ENCODE measurements at places on chromosomes 2 and 18.
A peak's percentile ranks its signal among the peaks of the same experiment; 100 is the strongest.

DNA sequence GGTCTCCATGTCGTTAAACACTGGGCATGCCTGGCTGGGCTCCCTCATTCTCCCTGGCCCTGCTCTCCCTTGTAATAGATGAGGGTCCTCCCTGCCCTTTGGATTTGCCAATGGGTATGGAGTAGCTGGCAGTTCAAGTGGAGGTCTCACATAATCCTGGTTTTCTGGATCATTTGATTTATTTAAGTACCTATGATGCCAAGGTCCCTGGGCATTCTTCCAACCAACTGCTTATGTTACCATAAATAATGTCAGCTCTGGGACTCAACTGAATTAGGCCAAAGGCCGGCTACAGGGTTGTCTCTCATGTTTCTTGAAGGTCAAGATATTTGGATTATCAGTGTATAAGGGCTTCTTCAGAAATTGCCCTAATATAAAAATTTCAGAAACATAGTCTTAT is 104.9 kb upstream of the LYPD6 start:
- DNase-seq: no peak

DNA sequence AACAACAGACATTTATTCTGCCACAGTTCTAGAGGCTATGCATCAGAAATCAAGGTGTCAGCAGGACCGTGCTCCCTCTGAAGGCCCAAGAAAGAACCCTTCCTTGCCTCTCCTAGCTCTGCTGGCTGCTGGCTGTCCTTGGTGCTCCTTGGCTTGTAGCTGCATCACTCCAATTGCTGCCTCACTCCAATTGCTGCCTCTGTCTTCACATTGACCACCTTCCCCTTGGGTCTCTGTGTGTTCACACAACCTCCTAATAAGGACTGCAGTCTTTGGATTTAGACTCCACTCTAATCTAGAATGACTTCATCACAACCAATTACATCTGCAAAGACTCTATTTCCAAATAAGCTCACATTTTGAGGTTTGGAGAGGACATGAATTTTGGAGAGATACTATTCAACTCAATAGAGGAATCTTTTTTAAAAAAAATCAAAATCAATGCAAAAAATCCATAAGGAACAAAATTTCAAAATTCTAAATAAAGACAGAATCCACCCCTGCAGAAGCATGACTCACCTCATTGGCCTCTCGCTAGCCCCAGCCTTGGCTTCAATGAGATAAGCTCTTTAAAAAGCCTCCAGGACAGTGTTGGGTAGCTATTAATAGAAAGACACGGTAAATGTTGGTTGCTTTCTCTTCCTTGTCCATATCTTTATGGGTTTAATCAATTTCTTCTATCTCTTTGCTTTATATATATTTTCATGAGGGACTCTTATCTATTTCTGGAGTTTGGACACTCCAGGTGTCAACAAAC is 267.6 kb upstream of the MGAT5 start:
- peak; percentile 68 for DNase-seq

DNA sequence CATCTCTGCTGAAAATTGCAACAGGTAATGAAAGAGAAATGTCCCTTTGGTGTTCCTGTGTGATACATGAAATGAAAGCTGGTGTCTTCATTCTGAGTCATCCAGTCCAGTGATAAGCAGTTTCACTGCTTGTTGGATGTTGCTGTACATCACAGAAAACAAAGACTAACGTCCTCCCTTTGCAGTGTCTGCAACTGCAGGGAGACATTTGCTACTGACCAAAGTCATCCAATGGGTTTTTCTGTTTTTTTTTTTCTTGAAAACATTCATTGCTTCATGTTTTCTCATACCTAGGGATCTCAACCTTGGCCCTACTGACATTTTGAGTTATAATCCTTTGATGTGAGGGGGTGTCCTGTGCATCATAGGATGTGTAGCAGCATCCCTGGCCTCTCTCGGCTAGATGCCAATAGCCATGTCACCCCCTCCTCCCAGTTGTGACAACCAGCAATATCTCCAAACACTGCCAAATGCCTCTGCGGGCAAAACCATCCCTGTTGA is 63.6 kb upstream of the FZD5 start:
- no peak for DNase-seq

GRCh38 chr2:134161170-134161547 is 92.7 kb upstream of the MGAT5 start:
- no peak for DNase-seq

DNA sequence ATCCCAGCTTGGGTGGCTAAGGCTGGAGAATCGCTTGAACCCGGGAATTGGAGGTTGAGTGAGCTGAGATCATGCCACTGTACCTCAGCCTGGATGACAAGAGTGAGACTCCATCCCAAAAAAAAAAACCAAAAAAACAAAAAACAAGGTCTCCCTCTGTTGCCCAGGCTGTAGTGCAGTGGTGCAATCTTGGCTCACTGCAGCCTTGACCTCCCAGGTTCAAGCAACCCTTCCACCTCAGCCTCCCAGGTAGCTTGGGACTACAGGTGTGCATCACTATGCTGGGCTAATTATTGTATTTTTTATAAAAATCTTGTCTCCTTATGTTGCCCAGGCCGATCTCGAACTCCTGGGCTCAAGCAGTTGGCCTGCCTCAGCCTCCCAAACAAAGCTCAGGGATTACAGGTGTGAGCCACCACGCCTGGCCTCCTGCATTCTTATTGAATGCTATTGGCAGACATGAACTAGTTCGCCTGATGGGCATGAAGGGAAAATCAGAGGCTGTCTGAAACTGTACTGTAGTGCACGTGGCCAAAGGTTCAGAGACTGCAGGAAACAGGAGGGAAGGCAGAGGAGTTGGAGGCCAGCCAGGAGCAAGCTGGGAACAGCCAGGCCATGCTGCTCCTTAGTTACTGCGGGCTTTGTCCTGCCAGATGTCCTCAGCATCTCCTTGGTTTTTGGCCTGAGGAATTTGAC is 16.0 kb upstream of the ASXL2 start:
- no peak for DNase-seq

DNA sequence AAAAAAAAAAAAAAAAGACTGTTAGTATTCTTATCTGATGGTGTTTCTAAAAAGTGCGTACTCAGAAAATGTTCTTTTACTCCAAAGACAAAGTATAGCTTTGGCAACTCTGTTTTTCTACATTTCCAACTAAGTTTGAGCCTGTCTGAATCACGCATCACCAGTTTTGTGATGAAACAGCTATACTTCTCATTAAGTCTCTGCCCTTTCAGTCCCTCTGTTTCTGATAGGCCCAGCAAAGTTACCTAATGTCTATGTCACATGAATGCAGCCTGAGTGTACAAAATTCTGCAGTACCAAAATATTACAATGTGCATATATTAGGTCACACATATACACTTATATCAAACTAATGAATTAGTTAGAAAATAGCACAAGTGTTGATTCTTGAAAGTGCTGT is 22.4 kb downstream of the TWSG1 start:
- DNase-seq: no peak

GRCh38 chr2:213227458-213227857 is 56.8 kb upstream of the SPAG16 start:
- DNase-seq: no peak

DNA sequence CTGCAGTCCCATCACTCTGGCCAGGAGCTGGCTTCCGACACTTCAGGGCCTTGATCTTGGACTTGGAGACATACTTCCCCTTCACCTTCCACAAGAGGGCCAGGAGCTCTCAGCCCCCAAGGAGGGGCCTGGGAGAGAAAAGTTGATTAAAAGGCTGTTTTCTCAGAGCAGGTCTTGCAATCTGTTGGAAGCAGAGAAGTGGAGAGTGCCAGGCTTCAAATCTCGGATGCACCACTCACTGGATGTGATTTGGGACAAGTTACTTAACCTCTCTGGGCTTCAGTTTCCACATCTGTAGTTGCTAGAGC is 255.3 kb downstream of the CYP26B1 start:
- DNase-seq: peak; percentile 21

- no peak for DNase-seq
These were observed 148.3 kb downstream of the LAMA3 start for GRCh38 chr18:23837591-23837990.

DNA sequence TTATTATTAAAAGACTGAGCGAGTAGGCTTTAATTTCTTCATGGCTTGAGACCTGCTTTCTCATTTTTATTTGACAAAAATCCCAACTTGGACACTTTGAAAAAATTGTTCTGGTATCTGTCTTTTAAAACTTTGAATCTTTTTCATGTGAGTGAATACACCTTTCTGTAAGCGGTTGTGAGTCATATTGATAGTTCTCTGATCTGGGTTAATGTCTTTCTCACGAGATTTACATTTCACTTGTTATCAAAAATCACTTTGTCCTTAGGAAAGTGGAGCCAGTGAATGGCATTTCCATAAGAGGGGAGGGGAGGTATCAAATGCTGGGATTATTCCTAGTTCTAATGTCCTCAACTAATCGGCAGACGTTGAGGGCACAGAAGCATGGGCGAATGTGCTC is 36.3 kb downstream of the ATP9B start:
- DNase-seq: no peak

- DNase-seq: peak; percentile 96
These were observed 110.8 kb upstream of the OTOS start for GRCh38 chr2:240250985-240251847.

- DNase-seq: no peak
These were observed 31.5 kb downstream of the CABYR start for GRCh38 chr18:24170360-24170759.

- DNase-seq: no peak
These were observed 29.4 kb upstream of the WDR75 start for GRCh38 chr2:189411860-189412259.

DNA sequence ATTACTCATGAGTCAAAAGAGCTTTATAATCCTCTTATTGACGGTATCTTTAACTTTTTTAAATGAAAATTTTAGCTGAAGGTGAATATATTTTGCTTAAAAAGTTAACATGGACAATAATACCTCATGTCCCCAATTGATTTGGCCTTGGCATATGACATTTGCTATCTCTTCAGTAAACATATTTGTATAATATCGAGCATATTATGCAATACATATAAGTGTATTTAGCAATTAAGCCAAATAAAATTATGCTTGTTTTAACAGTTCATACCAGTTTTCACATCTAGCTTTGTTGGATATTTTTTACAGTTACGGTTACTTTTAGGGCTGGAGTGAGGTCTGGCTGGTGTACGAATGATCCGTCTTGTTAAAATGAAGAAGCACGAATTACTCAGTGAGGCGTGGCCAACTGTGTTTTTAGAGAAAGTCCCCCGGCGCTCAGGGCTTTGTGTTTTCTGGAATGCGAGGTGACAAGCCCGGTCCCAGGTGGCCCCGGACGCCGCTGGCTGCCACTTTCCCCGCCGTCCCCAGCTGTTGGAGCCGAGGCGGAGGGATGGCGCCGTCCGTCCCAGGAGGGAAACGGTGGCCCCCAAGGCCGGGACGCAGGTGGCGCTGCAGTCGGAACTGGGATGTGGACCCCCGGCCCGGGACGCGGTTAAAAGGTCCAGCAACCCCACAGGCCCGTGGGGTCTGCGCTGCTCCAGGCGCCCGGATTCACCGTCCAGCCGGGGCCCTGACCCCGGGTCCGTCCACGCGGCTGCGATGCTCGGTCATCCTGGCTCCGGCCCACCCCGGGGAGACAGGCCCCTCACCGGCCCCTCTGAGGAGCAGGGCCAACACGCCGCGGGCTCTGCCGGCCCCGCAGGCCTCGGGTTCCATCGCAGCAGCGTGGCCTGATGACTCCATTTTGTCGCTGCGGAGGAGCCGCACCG is 41.3 kb downstream of the TMEM18 start:
- DNase-seq: no peak

DNA sequence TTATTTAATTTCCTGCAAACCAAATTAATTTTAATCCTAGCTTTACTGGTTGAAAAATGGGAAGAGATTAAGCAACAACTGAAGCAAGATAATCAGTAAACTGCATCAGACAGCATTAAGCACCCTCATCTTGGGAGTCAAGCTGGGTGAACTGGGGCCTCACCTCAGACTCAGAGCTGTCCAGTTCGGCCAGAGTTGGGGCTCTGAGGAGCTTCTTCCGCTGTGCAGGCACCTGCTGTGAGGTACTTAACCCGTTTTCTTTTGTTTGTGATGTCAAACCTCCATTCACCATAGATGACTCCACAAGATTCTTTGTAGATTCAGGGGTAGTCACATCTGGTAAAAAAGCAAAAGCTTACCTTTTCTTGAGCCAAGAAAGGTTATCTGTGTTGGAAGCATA is 71.8 kb downstream of the PRELID3A start:
- no peak for DNase-seq

GRCh38 chr2:19911808-19912509 is 10.2 kb upstream of the TTC32 start:
- DNase-seq: peak; percentile 93

DNA sequence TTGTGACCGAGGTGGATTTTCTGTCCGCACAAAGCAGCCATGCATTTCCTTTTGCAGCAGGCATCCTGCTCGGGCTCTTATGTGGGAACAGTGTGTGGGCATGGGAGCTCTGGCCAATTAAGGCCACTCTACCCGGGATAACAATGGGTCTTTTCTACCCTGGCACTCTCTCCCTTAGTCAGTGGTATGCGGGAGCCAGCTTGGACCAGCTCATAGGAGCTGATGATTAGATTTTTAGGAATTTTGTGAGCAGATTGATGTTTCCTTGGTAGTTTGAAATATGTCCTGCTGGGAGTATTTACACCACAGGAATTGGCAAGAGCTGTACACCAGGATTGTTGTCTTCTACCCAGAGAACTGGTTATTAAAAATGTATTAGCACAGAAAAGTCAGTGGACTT is 89.3 kb downstream of the SPP2 start:
- no peak for DNase-seq

DNA sequence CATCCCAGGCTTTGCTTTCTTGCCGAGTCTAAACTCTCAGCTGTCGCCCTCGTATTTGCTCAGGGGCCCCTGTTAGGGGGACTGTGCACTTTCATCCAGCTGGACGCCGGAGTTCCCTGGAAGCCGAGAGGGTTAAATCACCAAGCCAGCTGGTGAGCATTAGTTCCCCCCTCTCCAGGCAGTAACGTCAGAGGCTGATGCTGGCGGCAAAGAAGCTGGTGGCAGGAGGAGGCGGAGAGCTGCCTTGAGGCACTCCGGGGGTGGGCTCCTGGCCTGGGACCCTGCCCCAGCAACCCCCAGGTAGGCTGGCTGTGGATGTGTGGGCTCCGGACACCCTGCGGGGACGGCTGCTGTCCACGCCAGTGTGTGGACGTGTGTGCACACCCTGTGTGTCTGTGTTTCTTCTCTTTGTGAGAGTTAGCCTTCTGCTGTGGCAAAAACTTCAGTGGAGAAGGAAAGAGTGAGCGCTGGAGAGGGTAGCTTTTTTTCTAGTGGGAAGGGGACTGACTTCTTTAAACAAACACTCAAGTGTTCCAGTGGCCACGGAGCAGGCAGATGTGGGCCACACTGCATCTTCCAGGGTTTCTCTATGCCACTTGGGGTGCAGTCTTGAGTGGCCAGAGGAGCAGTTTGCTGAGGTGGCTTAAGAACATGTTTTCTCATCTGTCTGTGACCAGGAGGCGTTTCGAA is 84.7 kb downstream of the GLI2 start:
- no peak for DNase-seq

- DNase-seq: no peak
These were observed 269.1 kb downstream of the ZNF385B start for GRCh38 chr2:179592167-179592936.

GRCh38 chr2:70775141-70775540 is 7.1 kb upstream of the ADD2 start:
- no peak for DNase-seq

GRCh38 chr2:239544918-239545465 is 144.2 kb upstream of the HDAC4 start:
- no peak for DNase-seq
